ENCODE measurements at places on chromosomes 6 and 20.

DNA sequence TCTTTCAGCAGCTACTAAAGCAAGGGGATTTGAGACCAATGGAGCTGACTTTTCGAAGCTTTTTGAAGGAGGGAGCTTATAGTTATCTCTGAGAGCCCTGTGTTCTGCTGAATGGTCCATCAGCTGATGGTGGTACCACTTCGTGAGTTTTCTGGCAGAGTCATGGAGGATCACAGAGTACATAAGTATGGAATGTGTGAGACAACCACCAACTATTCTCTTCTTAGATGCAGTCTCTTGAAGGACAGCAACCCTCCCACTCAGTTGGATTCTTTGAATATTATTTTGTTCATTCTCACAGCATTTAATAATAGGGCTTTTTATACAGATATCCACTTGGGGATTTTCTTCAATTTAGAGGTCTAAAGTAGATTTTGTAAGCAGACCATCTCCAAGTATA lies 75.3 kb downstream of the ELOVL2 start:
- DNase-seq: no peak

- no peak for DNase-seq
These were observed 103.1 kb upstream of the ADGRF1 start for GRCh38 chr6:47145212-47145611.

DNA sequence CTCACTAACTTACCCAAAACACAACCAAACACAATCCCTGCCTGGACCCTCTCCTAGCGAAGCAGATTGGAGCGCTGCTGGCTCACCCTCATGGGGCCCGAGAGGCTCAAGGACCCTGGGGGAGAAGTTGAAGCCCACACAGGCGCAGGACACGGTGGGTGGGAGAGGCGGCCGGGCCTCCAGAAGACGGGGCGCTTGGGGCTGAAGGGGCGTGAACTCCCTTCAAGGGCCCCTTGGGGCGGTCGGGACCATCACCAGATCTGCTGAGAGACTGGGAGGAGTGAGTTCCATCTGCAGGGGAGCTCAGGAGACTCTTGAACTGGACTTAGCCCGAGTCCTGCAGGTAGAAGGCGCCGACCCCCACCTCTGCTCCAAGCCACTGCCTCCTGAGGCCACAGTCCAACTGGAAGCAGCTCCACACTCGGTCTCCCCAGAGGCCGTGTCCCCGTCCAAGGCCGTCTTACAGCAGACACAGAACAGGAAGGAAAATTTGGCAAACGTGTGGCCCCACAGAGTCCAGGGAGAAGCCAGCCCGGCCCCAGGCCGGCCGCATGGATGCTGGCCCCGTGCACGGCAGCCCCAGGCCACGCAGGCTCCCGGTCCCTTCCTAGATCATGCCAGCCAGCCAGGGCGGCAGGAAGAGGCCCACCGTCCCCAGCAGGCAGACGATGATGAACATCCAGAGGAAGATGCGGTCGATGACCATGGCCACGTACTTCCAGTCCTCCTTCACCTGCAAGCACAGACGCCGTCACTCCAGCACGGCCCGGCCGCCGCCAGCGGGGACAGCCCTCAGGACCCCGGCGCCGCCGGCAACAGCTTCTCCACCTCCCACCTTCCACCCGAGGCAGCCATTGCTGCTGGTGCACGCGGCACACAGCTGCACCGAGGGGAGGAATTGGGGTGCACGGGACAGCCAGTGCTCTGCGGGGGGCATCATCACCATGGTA lies 14.7 kb downstream of the CHRNA4 start:
- DNase-seq: no peak

DNA sequence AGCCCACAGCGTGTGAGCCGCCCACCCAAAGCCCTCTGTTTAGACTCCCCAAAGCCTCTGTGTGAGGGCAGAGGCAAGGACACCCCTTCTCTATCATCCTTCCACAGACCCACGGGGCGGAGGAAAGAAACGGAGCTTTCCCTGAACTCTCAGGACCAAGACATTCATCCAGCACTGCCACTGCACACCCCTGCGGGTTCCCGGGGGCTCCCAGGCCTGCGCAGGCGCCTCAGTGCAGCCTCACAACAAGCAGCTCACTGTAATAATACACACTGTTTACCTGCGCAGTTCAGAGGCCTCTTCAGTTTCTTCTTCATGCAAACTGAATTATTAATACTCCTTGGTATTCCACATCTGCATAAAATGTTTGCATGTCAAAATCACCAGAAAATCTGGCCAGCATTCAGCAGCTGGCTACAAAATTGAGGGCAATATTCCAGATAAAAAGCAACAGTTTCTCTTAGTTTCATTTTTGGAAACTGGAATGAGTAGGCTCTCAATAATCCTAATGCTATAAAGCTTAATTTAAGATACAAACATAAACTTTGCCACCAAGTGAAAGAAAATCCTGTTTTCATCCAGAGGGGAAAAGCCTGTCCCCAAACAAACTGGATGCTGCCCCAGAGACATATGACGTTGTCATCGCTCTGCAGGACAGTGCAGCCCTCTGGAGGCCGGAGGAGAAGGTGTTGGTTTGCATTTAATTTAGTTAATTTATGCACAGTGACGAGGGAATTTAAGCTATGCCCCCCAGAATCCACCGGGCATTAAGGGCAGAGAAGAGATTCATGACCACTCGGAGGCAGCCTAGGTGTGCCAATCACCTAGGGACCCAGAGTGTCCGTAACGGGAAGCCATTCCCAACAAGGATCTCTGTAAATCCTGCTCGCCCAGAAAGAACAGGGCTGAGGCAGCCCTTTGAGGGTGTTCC lies 45.3 kb downstream of the NINL start:
- DNase-seq: no peak

GRCh38 chr20:12068121-12068520 lies 150.4 kb downstream of the BTBD3 start:
- DNase-seq: no peak

GRCh38 chr6:161744211-161745067 lies 470.6 kb upstream of the AGPAT4 start:
- no peak for DNase-seq

DNA sequence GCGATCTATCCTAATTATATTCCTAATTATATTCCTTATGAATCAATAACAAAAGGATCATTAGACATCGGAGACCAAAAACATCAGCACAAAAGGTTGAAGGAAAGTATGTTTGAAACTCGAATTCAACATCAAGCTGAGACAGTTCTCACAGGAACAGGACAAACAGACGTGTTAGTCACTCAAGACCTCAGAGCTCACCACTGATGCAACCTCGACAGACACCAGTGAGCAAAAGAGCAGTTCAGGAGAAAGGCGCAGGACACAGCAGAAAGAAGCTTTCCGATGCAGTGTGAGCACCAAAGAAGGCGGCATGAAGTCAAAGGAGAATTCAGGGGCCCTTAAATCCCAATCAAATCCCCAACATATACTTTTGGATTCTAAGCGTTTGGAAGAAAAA lies 6.3 kb upstream of the RAMACL start:
- no peak for DNase-seq

- no peak for DNase-seq
These were observed 133.2 kb downstream of the B3GAT2 start for GRCh38 chr6:70823651-70824050.

GRCh38 chr6:82178077-82178758 lies 69.3 kb downstream of the IBTK start:
- DNase-seq: no peak

- DNase-seq: peak; percentile 34
These were observed 130.4 kb upstream of the CDYL start for GRCh38 chr6:4645713-4646360.

DNA sequence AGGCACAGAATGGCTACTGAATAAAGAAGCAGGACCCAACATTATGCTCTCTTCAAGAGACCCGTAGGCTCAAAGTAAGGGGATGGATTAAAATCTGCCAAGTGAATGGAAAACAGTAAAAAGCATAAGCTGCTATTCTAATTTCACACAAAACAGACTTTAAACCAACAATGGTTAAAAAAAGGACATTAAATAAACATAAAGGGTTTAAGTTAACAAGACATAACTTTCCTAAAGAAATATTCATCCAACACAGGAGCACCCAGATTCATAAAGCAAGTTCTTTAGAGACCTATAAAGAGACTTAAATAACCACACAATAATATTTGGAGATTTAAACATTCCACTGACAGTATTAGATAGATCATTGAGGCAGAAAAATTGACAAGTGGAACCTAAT lies 624.5 kb downstream of the RFPL4B start:
- no peak for DNase-seq

- DNase-seq: no peak
These were observed 17.4 kb upstream of the FOXO3 start for GRCh38 chr6:108543175-108543940.

DNA sequence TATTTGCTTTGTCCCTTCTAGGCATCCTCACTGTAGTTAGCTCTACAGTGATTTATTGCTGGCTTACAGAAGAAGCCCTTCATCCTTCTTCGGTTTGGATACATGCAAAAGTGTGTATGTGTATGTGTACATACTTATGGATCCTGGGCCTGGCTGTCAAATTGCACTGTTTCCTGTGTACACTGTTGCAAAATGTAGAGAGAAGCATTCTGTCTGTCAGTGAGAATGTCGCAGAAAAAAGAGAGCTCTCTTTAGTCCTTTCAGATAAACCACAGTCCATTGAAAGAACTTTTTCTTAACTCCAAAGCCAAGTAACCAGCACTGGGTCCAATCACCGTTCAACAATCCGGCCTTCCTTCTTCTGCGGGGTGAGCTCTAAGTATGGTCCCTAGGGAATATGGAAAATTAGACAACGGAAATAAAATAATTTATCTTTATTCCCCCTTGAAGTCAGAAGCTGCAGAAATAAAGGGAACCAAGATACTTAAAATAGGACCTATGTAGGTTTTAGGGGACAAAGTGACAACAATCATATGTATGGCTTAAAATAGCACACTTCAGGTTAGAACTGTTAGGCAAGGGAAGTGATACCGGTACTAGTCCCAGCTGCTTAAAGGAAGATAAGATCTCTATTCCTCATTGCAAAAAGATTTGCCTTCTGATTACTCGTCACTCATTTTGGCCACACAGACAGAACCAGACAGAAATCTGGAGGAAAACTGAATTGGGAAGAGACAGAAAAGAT lies 107.0 kb downstream of the CD83 start:
- no peak for DNase-seq

DNA sequence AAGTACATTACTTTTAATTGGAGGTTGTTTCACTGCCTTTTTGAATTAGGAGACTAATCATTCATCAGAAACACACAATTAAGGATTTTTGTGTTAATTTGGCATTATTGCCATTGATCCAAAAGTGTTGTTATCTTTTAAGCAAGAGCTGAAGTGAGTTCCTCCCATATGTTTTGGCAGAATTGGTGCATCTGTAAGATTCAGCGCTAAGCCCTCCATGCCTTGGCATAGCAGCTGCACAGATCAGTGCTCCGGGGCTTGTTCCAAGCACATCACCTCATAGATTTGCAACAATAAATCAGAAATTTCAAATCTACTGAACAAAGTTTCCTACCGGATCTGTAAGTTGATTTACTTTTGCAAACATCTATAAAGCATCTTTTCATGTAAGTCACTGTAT lies 106.8 kb upstream of the PHACTR1 start:
- DNase-seq: no peak

DNA sequence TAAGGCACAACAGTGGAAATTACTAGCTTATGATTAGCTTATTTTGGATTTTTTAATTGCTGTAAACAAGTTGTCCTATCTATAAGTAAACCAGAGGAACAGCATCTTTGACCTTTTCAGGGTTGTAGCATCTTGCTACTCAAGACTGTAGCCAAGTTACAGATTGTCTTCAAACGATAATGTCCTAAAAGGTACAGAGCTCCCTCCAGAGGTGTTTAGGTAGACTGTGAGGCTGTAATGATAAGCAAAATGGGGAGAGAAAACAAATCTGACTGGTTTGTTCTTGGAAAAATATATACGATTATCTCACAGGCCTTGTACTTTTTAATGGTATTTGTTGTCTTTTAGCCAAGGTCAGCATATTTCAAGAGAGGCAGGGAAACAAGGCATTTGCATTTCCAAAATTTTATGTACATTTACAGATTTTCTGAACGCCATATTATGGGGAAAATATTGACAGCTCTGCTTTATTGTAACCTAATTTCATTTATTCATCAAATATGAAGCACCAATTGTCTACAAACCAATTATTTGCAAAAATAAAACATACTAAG lies 273.4 kb downstream of the MEI4 start:
- DNase-seq: no peak

GRCh38 chr6:23870496-23870895 lies 255.5 kb upstream of the NRSN1 start:
- no peak for DNase-seq

- no peak for DNase-seq
These were observed 1813.6 kb upstream of the DEFB115 start for GRCh38 chr20:29443819-29444218.

DNA sequence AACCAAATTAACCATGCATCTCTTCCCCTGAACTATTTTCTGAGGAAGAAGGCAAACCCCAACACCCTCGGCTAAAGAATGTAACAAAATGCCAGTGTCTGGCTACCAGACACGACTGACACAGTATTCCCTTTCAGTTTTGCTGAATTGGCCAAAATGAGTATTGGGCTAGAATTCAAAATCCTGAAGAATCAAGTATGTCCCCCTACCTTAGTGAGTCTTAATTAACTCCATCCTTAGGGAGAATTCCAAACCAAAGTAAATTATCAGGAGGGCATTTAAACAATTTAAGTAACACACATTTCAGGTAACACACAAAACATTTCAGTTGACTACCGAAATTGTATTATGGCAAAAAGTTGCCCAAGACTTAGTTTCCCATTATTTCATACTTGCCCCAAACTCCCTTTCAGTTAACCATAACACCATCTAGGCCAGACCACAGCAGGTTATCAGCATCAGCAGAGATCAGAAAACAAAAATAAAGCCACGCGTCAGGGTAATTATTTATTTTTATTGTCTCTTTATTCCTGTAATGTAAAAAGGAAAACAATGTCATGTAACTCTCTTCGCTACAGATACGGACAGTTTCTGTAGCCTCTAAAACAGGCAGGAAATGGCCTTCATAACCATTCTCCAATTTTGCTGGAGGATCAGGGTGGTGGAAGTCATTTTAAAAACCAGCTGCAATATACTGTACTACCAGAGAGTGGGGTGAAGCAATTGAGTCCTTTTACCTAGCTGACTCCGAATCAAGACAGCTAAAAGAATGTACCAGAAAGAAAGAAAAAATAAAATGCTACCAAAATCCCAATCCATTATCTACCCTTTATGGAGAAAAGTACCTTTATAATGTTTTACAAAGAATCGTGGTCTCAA lies 1.9 kb downstream of the SNX5 start:
- no peak for DNase-seq

GRCh38 chr6:111439171-111439570 lies 43.8 kb downstream of the REV3L start:
- no peak for DNase-seq

- no peak for DNase-seq
These were observed at the start of gene TFAP2A for GRCh38 chr6:10414756-10415616. Gene TFAP2A, minus strand, starts transcription at chr6:10415074. Its CDS starts 83 bp downstream, at chr6:10414991.

DNA sequence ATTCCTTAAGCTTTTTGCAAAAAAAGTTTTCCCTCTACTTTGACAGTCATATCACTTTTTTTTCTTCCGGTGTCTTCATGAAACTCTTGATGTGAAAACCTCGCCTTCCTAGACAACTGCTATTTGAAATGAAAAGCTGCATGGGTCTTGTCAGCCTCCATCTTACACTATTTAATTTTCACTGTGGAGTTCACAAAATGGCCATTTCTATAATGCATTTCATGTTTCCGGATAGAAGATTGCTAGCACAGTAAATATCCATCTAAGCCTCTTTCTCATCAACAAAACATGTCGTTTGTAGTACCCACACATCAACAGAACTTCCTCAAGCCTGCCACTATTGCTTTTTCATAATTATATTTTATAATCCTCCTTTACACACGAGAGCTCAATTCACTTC lies 204.9 kb upstream of the ID4 start:
- DNase-seq: no peak

GRCh38 chr20:9705722-9706476 lies 133.0 kb downstream of the PAK5 start:
- DNase-seq: no peak

- peak; percentile 62 for DNase-seq
These were observed 61.6 kb downstream of the SNAP25 start for GRCh38 chr20:10280018-10280908.
